AG20443 (cell line): ENCODE measurements at places on chromosomes 3 and 15.

- DNase-seq: no peak
These were observed 615.2 kb upstream of the NR2F2 start for GRCh38 chr15:95715116-95715903.

GRCh38 chr3:130626049-130626448 is 109.1 kb downstream of the COL6A6 start:
- DNase-seq: peak; percentile 76

DNA sequence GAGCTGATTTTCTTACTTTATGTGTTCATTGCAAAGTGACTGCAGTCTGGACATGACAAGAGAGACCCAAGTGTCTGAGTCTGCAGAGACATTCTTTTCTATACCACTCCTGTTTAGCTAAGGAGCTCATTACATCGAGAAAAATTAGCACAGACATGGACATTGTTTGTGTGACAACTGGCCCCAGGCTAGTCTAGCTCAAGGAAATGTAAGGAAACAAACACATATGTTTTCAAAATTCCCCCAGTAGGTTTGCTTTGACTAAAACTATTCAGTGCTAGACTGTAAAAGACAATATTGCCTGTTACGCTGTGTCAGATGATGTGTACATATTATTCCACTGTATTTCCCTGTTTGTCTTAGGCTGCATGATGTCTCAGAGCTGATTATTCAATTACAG is 40.9 kb downstream of the TPRG1 start:
- no peak for DNase-seq

DNA sequence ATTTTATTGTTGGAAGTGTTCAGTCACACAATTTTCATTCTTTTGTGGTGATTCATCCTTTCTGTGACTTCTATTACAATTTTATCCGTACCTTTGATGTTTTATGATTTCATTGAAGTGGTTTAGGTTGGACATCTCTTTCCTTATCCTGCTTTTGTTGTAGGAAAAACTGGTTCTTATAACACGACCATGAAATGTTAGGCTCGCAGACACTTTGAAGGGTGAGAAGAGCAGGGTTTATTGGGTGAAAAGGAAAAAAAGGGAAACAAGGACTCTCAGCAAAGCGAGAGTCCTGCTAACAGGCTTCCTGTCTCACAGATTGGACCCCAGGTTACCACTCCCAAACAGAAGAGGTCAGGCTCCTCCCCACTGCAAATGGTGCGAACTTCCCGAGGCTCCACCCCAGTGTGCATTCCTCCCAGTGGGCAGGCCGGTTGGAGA is 257.4 kb downstream of the STXBP5L start:
- DNase-seq: no peak

- no peak for DNase-seq
These were observed 8.0 kb downstream of the IDH3A start for GRCh38 chr15:78157203-78157602.

DNA sequence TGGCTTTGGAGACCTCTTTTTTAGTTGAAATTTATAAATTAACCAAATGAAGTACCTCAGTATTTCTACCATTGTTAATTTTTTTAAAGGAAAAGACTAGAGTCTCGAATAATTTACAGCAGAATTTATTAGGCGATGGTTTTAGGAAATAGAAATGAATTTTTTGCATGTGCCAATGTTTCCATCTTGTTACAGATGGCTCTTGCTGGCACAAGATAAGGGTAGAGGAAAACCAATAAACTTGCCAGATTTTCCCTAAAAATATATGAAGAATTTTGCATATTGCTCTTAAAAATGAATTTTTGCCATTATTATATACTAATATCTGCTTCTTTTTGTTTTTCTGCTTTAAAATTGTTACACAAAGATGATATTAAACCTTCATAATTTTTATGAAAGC is 380.7 kb downstream of the NLGN1 start:
- no peak for DNase-seq

DNA sequence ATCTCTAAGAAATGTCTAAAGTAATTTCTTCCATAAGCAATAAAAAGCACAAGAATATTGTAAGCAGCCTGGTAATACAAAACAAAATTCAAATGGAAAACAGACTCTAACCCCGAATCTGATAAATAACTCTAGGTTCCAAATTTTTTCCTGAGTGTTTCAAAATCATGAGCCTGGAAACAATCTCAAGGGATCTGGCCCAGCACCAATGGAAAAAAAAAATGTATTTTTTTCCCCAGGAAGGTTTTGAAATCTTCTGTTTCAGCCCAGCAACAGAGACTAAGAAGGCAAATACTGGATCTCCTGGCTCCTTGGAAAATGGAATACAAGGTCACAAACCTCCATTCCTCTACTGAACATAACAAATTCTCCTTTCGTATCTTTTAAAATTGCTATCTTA is 13.0 kb downstream of the TBC1D2B start:
- DNase-seq: peak; percentile 27

DNA sequence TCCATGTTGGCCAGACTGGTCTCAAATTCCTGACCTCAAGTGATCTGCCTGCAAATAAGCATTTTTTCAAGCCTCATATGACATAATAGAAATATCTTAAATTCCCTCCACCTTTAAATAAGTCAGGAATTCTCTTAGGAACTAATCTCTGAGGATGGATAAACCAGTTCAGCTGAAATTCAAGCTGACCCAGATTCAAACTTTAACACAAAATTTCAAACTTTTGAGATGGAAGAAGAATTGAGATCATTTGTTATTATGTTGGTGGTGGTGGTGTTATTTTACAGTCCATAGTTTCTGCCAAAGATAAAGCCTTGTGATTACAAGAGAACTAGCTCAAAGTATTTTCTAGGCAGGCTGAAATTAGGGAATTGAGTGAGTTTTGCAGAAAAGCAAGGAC is 85.5 kb downstream of the SSR3 start:
- no peak for DNase-seq

DNA sequence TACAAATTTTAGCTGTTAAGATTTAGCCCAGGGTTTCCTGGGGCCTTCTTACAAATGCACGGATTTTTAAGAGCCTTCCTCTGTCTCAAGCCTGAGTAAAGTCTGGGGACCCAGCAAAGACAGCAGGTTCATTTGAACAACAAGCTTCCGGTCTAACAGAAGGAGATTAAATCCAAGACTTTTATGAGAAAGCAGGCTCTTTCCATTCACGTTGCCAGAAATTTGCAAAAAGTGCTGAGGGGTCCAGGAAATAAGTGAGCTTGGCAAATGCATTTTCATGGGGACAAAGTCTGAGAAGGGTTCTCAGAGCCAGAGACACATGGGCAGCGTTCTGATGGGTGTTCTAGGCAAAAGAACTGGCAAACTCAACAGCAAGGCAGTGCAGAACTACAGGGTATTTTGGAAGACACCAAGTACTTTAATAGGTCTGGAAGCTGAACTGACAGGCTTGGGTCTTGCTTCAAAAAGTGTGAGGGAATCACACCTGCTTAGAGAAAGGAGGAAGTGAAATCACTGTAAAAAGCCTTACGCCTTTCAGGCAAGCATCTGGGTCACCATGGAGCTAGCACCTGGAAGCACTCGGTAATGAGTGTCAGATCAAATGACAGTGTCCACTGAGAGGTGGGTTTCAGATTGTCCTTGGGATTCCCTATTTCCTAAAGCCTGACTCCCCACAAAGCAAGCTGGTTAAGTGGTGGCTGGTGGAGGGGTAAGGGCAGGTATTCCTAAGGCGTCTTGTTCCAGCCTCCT is 115.8 kb upstream of the ARHGEF3 start:
- no peak for DNase-seq

DNA sequence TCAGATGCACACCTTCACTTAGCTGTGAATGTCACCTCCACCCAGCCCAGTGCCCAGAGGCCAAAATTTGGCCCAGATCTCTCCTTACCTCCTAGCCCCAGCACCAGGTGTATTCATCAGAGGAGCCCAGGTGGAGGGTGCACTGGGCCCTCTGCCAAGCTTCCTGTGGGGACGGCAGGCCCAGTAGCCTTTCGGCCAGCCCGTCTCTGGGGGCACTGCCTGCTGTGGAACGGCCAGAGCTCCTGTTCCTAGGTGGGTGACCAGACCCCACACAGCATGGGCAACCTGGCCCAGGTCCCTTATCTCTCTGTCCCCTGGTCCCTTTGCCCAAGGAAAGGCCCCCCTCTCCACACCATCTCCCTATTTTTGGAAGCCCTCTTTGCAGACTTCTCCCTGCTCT is 67.8 kb downstream of the AAGAB start:
- DNase-seq: no peak

DNA sequence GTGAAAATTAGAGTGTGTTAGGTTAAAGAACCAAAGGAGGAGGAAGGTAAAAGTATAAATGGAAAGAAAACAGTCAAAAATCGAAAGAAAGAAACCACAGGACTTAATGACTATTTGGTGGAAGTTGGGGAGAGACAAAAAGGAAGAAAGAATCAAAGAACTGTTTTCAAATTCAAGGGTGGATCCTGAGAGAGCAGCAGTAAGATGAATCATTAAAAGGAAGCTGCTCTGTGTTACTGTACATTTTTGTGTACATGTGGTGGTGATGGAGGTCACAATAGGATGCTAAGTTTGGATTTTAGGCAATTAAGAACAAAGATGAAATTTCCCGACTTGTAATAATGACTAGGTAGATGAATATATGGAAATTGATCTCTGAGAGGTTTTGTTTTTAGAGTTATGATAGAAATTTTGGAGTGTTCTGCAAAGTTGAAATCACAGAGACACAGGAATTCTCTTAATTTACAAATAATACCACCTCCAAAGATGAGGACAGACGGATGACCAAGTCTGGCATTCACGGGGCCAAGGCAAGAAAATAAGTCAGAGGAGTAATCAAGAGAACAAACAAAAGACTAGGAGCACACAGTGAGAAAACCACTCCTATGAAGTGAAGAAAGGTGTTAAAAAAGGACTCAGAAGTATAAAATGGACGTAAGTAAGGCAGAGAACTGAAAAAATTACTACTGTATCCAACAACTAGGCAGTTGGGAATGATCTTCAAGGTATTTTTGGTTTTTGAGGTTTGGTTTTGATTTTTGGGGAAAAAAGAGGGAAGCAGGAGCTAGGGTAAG is 7.1 kb downstream of the DHX36 start:
- DNase-seq: no peak

DNA sequence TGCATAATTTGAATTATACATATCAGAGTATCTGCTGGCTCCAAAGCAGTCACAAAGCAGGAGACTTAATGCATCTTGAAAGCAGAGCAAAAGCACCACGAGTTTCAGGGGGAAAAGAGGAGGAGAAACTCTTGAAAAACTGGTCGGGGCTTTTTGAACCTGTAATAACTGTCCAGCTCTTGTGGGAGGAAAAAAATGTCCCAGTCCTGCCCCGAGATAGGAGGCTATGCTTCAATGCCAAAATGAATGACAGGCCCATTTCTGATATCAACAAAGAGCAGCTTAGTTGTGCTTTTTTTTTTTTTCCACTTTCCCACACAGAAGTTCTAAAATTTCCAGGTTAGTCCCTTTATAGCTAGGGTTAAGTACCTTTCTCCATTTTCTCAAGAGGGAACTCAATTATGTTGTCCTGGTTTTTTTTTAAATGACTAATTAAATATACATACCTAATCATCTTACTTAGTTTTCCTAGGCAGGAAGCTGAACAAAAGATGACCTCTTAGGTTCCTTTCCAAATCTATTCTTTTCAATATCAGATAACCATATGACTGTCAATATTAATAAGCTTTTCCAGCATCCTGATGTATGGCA is 120.2 kb downstream of the TFDP2 start:
- no peak for DNase-seq

DNA sequence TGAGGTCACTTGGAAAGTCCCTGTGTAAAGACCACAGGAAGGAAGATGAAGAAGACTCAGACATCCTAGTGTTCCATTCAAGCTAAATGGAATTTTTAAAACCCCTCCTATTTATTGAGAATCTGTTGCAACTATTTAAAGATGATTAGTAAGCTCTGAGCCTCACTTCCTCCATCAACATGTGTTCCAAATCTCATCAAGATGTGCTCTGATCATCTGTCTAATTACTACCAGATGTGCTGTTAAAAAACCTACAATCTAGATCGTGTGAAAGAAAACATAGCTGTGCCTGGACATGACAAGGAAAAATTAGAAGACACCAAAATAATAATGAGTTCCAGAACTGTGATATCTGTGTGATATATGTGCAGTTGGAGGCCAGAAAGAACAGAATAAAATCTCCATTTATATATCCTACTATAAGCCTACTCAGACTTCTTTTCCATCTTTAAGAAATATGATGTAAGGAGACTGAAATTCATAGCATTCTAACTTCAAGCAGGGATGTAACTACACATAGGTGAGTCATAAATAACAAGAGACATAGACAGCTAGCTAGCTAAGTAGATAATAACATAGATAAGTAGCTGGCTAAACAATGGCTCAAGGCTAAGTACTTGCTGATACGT is 7.8 kb downstream of the XPC start:
- peak; percentile 32 for DNase-seq

GRCh38 chr3:963755-964154 is 129.1 kb upstream of the CNTN6 start:
- no peak for DNase-seq

DNA sequence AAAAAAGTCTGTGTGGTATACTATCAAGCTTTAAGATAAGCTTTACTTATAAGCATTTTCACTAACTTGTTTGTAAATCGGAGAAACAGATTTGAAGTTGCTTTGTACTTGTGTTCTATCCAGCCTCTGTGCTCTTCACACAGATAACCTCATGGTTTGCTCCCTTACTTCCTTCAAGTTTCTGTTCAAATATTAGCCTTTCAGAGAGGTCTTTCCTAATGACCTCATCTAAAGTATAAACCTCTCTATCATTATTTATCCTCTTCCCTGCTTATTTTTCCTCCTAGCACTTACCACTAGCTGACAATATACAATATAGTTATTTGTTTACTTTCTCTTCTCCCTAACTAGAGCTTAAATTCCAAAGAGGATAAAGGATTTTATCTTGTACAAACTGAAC is 180.0 kb downstream of the CBLB start:
- DNase-seq: no peak

GRCh38 chr3:53730576-53730975 is 115.6 kb downstream of the CHDH start:
- DNase-seq: peak; percentile 57

GRCh38 chr3:162641907-162642306 is 1145.3 kb downstream of the OTOL1 start:
- no peak for DNase-seq

- peak; percentile 15 for DNase-seq
These were observed 13.3 kb downstream of the ZNF280D start for GRCh38 chr15:56719774-56720555.

DNA sequence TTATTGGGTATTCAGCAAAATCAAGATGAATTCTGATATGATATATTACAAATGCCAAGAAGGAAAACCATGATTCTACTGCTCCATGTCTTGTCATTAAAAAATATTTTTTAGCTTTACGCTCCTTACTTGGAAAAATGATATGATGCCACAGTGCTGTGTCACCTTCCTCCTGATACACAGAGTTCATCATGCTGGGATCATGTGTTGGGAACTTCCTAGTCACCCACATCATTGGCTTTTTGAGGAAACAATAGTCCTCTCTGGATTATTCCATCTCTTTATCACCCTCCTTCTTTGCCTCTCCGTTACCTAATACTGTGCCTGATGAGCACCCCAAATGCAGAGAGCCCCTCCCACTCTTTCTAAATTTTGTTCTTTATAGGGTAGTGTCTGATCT is 94.3 kb upstream of the PFN2 start:
- no peak for DNase-seq

- DNase-seq: no peak
These were observed 71.3 kb downstream of the COL8A1 start for GRCh38 chr3:99709686-99710085.
